ENCODE measurements at places on chromosomes 2 and 18. TPM values are rescaled to one million over a fixed set of nuclear protein-coding genes. Genes with fewer than 3 reads are reported as not detected.

- DNase-seq, result no peak
Measured at GRCh38 chr18:59902131-59902992, 2.6 kb downstream of the PMAIP1 start.

- DNase-seq, result no peak
Measured at GRCh38 chr18:75365837-75366236, 61.7 kb downstream of the SMIM21 start.

DNA sequence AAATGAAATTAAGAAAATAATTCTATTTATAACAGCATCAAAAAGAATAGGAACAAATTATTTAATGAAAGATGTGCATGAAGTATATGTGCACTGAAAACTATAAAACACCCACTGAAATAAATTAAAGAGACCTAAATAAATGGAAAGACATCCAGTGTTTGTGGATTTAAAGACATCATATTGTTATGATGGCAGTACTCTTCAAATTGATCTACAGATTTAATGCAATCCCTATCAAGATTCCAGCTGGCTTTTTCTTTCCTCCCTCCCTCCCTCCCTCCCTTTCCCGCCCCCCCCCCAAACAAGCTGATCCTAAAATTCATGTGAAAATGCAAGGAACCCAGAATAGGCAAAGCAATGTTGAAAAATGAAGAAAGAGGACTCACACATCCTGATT, 83.5 kb upstream of the ZFP36L2 start:
- DNase-seq, result no peak

DNA sequence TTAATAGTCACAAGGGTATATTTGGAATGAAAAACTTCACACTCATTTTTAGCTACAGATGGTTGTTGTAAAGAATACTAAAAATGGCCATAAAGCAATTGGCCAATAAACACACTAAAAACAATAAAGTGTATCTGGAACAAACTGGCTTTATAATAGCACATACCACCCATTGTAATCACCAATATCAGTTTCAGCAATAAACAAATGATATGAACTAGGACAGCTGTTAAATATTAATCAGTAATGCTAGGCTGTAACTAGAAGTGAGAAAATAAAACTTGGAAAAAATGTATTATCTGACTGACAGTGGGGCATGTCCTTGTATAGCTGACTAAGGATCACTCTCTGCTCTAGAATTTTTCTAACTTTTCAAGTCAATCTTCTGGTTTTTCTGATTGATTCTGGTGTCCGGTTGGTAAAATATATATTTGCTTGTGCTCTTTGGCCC, 312.5 kb downstream of the RND3 start:
- no peak for DNase-seq

DNA sequence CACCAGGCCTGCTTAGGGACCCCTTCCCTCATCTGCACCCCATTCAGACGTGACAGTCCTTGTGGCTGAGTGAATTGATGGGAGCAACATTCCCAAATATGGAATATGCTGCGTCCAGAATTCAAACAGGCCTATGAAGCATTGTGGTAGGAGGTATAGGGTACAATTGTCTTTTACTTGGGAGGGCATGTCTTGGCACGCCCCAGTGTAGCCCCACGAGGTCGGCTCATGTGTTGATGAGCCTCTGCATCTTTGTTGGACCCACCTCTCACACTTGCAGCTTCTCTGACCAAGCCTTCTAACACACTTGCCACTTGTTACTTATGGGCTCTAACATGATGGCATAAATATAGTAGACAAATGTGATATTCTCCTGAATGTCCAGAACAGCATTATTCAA, 1.6 kb downstream of the TIMM21 start:
- DNase-seq, result no peak

The LRRTM1 gene
- total RNA-seq, result 0.30 TPM

The CPLX4 gene
- total RNA-seq, result not detected

The ANO7 gene
- total RNA-seq, result 0.35 TPM
